ENCODE measurements at places on chromosomes 2 and 18.
A peak's percentile ranks its signal among the peaks of the same experiment; 100 is the strongest.

DNA sequence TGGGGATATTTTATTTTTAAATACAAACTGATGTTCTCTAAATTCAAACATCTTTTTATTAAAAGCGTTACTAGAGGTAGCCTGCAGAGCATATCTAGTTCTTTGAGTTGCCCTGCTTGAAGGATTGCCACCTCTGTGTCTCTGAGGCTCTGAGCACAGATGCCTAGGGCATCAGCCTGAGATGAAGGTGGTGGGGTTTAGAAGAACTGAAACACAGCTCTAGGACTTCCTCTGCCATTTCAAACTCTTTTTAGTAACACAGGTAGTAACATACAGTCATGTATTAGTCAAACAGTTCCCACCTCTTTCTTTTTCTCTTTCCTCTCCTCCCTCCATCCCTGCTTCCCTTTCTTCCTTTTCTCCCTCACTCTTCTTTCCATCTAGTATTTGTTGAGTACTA lies 57.6 kb downstream of the TTC21B start:
- no peak for DNase-seq

- no peak for DNase-seq
Measured at GRCh38 chr2:57990118-57990725, 56.4 kb upstream of the VRK2 start.

- DNase-seq: no peak
Measured at GRCh38 chr18:62418258-62418657, 93.1 kb downstream of the TNFRSF11A start.

GRCh38 chr18:48902023-48902855 lies 48.5 kb downstream of the SMAD7 start:
- DNase-seq: no peak

DNA sequence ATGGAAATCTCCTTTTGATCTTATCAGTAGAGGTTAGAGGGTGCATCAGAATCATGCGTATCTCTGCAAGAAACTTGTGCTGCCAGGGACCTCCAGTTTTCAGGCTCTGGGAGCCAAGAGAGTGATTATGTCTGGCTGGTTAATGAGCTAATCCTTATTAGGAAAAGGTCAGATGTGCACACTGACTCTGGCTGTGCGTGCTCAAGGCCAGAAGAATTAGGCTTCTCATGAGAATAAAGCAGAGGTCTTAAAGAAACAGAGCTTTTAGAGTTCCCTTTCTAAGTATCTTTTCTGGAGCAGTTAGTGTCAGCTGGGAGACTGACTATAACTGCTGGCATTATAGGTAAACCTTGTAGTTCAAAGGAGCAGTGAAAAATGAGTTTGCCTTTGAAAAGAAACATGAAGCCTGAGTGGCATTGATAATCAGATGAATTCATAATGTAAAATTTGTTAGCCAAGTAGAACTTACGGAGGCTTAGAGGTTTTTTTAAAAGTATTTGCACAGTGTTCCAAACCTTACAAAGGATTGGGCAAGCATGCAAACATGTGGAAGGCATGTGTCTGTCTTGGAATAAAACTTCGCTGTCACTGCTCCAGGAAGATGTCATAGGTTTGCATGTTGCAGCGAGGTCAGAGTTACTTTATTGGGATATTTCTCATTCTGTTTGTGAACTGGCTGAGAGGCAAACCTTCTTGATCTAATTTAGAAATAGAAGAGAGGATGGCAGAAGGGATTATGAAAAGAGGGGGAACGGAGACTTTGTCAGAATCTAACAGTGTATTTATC lies 151.7 kb downstream of the ARHGAP28 start:
- DNase-seq: no peak

- DNase-seq: no peak
Measured at GRCh38 chr18:76378526-76379215, 116.4 kb downstream of the ZNF516 start.

DNA sequence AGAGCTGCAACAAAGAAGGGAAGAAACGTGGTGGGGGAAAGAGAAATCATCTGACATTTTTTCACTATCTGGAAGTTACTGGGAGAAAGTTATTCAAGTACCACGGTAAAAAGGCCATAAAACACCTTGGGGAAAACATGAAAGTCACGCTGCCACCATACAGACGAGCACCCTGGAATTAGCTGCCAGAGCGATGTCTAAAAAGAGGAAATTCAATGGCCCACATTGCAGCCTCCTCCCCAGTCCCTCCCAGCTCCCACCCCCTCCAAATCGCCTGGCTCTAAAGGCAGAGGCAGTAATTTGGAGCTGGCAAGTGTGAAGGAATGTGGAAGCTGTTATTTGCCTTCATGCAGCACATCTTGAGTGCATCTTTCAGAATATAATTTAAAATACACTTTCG lies 192.0 kb downstream of the ALK start:
- DNase-seq: no peak

DNA sequence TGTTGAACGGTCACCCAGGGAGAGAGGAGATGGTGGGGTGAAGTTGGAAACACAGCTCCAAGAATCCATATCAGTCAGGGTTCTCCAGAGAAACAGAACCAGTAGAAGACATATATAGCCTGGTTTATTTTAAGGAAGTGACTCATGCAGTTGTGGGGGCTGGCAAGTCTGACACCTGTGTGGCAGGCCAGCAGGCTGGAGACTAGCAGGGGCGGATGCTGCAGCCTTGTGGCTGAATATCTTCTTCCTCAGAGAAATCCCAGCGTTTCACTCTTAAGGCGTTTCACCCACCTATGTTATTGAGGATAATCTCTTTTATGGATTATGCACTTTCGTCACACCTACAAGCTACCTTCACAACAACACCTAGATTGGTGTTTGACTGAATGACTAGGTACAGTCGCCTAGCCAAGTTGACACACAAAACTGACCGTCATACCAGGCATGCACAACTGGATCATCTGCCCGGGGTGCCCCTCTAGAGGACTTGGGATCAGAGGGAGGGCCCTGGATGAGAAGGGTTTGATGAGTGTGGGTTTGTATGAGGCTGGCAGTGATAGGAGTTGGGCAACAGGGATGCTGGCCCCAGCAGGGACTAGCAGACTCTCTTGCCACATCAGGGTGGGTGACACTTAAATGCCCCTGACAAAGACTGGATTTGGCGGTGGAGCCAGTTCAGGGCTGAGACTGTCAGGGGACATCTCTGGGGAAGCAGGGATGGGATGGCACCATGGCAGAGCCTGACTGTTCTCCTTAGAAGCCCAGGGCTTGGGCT lies 23.4 kb downstream of the MROH2A start:
- DNase-seq: peak; percentile 25

DNA sequence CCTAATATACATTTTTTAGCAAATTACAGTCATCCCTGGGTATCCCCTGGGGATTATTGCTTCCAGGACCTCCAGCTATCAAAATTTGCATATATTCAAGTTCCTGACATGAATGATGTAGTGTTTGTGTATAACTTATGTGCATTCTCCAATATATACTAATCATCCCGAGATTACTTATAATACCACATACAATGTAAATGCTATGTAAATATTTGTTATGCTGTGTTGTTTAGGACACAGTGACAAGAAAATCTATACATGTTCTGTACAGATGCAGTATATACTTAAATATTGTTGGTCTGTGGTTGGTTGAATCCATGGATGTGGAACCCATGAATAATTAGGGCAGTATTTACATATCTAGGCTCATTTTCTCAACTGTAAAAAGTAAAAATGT lies 1060.3 kb downstream of the DSC3 start:
- DNase-seq: no peak

DNA sequence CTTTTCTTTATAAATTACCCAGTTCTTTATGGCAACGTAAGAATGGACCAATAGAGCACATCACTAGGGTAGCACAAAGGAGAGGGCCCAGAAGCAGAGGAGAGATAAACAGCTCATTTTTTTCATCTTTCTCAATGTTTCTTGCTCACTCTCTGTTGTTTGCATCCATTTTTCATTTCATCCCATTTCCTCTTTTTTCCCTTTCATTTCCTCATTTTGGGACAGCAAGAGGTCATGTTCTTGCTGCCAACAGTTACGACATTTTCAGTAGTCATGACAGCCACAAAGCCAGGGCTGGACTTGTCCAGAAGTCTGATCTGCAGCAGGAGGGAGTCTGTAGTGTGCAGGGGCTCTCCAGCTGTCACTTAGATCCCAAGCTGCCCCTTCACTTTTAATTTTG lies 52.7 kb upstream of the CYP1B1 start:
- no peak for DNase-seq

GRCh38 chr2:20182241-20182931 lies 42.5 kb downstream of the SDC1 start:
- DNase-seq: no peak

GRCh38 chr2:150925611-150926010 lies 336.1 kb downstream of the RBM43 start:
- no peak for DNase-seq

DNA sequence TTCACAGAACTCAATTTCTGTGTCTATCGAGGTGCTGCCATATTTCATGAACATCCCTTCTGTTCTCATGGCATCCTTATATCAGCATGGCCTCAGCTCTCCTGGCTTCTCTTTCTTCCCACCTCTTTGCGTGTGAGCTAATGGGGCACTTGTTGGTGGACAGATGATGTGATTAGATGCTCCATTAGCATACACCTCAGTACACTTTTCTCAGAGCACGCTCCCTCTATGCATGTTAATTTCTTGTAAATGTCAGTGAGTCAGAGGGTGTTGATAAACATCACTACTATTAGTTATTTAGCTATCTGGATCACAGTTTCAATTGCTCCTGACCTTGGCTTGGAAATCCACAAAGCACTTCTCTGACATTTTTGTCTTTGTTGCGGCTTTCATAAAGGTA lies 159.4 kb downstream of the CD8B2 start:
- DNase-seq: no peak

DNA sequence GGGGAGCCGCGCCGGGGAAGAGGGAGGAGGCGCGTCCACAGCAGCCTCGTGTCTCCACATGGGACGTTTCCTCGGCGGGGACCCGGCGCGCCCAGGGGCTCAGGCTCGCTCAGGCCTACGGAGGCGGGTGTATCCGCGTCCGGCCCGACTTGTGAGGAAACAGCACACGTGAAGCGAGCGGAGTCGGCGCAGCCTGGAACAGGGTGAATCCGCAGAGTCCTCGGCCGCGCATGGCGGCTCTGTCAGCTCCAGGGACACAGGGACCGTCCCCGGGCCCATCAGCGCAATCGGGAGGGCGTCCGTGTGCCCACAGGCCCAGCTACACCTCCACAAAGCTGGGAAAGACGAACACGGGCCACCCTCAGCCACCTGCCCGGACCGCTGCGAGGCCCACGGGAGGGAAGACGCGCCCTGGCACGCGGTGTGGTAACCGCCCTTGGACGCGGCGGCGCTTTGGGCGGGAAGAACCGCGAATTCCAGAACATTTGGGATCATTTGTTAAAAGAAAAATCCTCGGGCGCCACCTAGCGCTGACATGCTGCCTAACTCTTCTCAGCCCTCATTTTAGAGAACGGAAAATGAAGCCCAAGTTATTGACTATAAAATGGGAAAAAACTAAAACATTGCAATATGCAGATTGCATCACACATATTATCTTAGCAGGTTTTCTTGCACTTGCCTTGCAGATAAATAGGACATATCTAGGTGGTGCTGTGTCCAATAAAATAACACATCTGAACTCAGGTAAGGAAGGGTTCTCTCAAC lies 40.4 kb downstream of the TMEM18 start:
- peak; percentile 69 for DNase-seq

- DNase-seq: no peak
Measured at GRCh38 chr2:160365716-160366367, 127.8 kb downstream of the RBMS1 start.

- no peak for DNase-seq
Measured at GRCh38 chr2:39719317-39719716, 53.6 kb downstream of the TMEM178A start.

GRCh38 chr2:210795506-210795905 lies 239.1 kb downstream of the CPS1 start:
- no peak for DNase-seq

DNA sequence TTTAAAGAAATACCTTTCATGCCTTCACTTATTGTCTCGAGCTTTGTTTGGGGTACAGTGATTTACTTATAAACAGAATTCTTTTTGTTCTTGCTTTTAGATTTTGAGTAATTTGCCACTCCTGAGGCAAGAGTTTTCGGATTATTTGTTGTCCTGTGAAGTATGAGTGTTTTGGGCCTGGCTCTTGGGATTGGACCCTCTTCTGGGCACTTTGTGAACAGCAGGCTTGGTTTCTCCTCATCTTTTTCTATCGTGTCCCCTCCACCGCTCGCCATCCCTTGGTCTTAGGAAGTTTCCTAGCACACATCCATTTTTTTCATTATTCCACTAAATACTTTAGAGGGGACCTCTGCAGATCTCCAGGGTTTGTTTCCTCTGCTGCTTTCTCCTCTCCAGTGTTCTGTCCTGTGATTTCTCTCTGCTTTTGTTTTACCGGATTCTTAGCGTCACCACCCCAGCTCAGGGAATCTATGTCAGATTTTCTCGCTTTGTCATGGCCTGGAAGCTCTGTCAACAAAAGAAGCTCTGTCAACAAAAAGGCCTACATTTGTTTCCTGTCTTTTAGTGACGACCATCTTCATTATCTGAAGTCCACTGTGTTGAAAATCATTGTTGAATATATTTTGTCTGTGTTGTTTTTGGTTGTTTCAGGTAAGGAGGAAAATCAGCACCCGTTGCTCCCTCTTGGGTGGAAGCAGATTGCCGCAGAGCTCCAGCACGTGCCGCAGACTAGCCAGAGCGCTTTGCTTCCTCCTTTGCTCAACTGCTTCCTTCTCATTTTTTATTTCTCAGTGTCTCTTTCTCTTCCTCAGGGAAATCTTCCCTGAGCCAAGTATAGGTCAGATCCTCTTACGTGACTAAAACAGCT lies 27.8 kb downstream of the ANKRD62 start:
- DNase-seq: no peak

DNA sequence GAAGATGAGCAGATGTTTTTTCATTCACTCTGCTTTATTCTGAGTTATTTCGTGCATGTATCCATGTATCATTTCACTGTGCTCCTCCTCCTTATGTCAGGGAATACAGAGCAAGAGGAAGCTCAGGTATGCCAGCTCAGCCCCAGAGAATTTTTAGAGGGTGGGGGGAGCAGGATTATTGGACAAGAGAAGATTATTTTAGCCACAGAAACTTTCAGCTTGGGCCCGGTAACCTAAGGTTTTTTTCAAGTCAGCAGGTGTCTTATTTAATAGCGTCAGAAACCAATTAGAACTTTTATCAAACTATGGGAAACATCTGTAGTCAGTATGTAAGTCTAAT lies 232.9 kb upstream of the SIX3 start:
- DNase-seq: no peak

DNA sequence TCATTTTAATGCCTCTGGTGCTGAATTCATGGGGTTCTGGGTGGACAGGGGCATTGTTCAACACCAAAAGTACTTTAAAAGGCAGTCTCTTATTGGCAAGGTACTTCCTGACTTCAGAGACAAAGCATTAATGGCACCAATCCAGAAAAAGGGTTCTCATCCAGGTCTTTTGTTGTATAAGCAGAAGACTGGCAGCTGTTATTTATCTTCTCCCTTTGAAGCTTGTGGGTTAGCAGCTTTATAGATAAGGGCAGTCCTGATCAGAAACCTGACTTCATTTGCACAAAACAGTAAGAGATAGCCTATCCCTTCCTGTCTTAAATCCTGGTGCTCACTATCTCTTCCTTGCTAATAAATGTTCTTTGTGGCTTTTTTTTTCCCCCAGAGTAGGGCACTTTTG lies 68.8 kb downstream of the VPS54 start:
- no peak for DNase-seq
